ENCODE measurements at places on chromosomes 12 and 14.

DNA sequence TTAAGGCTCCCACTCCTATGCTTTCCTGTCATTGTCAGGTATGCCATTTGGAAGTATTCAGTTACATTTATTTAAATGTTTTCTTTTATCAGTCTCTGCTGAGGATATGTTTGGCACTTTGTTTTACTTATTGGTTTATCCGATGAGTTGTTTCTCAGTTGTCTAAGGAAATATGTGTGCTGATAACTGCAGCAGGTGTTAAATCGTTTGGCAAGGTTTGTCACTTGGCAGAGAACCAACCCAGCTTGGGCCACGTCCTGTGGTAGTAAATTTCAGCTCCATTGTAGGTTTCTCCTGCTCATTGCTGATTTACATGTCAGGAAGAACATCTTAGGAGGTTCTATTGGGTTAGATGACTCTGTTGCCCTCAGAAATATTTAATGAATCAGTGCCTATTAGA, 22.0 kb upstream of the MGST1 start:
- no peak for DNase-seq

DNA sequence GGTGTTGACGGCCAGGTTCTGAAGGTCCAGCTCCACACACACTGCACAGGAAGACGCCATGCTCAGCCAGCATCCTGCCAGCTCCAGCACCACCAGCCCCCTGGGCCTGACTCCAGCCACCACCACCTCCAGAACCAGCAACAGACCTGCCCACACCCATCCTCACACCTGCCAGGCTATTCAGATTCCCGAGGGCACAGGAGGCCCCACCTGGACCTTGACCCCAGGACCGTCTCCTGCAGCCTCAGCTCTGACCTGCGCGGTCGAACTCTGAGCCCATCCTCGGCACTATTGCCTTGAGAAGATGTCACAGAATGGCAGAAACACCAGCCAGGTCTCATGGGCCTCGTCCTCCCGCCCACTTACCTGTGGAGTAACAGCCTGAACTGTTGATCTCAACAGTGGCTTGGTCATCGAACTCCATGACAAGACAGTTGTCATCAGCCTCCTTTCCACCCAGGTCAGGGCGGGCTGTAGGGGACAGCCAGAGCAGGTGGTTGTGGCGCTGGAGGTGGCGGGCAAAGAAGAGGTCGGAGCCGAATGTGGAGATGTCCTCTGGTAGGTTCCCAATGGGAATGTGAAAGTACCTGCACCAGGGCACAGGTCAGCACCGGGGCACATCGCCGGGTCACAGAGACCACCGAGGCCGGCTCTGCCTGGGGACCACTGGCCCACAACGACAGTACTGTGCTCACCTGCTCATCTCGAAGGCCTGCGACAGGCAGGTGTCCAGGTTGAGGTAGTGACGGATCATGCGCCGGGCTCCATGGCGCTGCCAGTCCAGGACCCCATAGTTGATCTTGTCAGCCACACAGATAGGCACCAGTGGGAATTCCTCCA, 23.5 kb downstream of the P2RX2 start:
- no peak for DNase-seq

- DNase-seq, result no peak
Measured at GRCh38 chr12:28586481-28586880, 396.2 kb downstream of the CCDC91 start.

DNA sequence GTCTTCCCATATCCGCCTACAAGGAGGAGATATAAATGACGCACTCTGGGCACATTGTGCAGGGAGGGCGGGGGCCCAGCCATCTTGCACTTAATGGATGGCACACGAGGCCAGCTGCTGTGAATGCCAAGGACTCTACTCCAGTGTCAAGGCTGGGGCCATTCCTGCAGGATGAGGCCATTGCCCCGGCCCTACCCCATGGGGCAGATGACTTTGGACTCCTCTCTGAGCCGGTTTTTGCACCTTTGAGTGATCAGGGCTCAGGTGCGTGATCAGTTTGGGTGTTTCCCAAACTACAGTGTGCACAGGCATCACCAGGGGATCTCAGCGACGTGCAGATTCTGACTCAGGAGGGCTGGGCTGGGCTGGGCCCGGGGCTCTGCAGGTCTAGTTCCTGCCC, 16.1 kb downstream of the MMAB start:
- DNase-seq, result no peak

GRCh38 chr12:32907166-32907565, 10.6 kb upstream of the PKP2 start:
- no peak for DNase-seq

DNA sequence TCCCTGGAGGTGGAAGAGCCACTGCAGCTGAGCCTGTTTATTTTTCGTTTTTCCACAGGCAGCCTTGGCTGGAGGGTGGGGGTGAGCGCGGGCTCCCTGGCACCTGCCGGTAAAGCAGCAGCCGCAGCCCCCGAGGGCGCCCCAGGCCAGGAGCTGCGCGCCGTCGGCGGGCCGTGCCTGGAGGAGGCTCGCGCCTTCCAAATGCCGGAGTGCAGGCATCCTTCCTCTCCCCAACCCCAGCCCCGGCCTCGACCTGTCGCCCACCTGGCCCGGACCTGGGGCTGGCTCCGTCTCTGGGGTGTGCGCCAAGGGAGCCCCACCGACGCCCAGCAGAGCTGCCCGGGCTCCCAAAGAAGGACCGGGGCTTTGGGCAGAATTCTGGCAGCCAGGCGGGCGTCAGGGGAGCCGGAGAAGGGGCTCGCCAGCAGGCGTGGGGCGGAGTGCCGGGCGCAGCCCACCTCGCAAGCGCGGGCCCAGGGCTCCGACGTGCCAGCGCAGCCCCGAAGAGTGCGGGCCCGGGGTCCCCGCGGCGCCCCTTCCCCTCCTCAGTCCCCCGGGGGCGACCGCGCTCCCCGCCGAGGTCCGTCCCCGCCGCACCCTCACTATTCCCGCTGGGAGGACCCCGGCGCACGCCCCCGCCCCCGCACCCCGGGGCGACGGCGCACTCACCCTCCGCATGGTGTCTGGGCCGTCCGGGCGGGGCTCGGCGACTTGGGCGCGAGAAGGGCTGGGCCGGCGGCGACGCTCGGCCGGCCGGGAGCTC, 130.3 kb downstream of the NDUFA12 start:
- DNase-seq, result no peak

- DNase-seq, result no peak
Measured at GRCh38 chr12:117045160-117046010, 53.8 kb downstream of the TESC start.

GRCh38 chr12:53659011-53659551, 16.8 kb downstream of the ATP5MC2 start:
- peak; percentile 87 for DNase-seq

DNA sequence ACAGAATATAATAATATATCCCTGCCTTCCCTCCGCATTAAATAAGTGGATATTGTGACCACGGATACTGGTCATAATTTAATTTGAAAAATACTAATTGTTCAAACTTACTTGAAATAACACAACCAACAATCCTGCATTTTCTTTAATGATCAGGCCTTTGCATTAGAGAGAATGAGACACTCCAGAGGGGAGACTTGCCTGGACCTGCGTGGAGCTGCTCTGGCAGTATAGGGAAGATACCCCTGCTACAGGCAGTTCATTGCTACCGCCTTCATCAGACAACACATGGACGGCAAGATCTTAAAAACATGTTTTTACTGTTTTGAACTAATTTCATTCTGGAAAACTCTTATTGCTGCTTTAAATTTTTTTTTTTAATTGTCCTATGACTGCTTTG, 211.0 kb upstream of the FAR2 start:
- no peak for DNase-seq

DNA sequence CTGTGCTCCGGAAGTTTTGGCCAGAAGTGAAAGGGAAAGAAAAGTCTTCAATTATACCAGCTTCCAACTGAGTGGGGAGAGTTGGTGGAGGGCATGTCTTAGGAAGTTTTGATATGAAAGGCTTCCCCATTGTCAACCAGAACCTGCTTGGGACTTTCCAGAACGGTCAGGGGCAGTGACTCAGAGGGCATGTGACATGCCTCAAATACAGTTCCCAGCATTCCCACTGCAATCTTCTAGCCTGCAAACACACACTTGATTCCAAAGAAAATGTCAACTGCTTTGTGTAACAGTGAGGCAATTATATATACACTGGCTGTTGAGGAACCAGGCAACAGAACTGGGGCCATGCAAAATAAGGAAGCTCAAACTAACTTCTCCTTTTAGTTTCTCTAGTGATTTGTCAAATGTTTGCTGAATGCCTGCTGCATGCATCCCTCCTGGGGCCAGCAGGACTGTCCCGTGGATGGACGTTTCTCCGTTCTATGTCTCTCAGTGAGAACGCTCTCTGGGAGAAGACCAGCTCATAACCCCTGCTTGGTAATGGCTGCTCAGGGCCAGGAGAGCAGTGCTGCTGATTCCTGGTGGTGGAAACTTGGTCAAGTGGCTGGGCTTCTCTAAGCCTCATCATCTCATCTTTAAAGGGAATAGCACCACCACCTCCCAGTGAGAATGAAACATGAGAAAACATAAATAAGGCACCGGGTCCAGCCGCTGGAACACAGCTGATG, 18.3 kb downstream of the SLC25A47 start:
- DNase-seq, result no peak

DNA sequence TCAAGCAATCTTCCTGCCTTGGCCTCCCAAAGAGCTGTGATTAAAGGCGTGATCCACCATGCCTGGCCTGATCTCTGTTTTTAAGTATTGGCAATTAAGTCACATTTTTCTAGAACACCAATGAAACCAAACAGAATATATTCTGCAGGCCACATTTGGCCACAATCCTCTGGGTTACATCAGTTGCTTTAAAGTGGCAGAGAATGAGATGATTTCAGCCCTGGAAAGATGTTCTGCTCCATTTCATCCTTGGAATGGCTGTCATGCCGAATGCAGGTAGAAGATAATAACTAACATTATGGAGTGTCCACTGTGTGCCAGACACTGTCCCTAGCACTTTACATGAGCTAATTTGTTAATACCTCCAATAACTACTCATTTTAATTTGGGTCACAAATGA, 154.4 kb downstream of the PTPN11 start:
- DNase-seq, result no peak

GRCh38 chr12:47903927-47904712, 674 bp downstream of the VDR start:
- DNase-seq, result peak; percentile 49

DNA sequence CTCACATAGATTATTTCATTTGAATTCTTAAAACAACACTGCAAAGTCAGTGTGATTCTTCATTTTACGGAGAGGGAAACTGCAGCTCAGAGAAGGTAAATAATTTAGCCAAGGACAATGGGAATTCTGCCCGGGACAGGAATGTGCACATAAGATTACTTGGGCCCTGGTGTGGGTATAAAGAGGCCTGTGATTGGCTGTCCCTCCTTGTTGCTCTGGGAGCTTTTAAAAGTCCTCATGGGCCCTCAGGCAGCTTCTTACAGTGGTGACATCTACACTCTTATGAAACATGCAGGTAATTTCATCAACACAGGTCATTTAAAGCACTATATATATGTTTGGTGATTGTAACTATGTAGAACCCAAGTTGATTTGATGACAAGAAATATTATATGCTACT, 100.3 kb downstream of the ESR2 start:
- DNase-seq, result no peak

DNA sequence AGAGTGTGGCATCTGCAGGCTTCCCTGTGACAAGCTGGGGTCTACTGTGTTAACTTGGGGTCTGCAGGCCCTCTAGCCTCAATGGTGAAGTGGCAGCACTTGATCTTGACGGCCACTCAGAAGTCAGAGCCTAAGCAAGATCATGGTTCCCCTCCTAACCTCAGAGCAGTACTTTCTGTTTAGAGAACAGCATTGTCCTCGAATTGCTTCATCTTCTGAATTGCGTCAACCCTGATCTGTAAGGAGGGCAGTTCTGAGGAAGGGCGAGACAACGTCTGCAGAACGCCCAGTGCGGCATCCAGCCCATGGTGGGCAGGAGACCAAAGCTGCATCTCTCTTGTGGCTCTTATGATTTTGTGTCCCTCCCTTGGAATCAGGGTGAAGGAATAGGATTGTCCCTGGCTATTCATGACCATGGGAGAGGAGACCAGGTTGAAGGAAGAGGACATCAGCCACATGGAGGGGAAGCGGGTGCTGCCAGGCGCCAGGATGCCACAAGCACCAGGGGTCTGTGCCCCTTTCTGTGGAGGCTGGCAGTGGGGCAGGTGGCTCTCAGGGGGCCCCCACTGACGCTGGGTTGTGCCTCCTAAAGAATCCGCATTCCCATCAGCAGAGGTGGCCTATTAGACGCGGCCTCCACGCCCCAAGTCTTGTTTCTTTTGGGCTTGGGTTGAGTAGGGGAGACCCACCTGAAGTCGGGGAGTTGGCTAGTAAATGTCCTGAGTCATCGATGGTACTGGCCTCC, 2.2 kb downstream of the SERPINA9 start:
- no peak for DNase-seq

DNA sequence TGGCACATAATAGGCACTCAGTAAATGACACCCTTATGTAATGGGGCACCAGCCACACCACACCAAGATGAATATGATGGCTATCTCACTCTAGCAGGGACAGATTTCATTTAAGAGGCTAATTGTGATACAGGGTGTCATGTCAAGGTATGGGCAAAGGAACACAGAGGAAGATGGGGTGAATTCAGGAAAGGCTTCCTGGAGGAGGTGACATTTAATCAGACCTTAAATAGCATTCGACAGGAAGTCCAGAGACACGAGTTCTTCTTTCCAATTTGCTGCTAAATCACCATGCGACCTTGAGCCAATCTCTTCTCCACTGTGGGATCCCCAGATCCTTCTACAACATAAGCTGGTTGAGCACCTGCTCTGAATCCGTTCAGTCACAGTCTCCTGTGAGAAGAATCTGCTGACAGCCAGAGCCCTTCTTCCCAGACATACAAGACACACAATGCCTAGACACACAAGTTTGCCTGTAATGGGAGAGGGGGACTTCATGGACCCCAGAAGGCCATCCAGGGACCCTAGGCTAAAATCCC, 1.5 kb upstream of the DTX1 start:
- DNase-seq, result no peak

GRCh38 chr12:101053203-101053602, 156.8 kb downstream of the SLC5A8 start:
- DNase-seq, result no peak

GRCh38 chr14:81269100-81269978, 48.6 kb upstream of the GTF2A1 start:
- DNase-seq, result no peak

DNA sequence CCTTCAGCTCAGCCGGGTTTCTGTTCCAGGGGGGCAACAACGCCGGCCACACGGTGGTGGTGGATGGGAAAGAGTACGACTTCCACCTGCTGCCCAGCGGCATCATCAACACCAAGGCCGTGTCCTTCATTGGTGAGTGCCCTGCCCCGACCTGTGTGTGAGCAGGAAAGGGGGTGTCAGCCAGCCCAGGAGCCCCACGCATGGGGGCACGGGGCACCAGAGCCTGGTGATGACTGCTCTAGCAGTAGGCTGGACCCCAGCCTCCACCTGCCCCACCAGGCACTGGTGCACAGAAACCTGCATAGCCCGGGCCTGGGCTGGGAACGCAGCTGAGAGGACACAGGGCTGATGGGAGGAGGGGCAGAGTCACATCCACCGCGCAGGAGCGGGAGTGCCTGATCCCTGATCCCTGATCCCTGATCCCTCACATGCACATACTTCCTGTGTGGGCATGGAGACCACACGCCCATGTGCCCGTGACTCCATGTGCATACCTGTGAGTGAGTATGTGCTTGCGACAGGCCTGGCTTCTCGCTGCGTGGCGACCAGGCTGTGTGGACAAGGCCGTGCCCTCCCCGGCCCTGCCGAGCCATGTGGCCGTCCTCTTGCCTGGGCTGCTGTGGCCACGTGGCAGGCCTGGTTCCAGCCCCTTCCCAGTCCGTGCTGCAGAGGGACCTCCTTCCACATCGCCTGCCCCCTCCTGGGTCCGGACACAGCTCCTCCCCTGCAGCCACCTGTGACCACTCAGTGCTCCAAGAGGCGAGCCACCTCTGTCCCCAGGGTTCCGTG, 11.2 kb downstream of the ADSS1 start:
- DNase-seq, result peak; percentile 25

- DNase-seq, result no peak
Measured at GRCh38 chr14:52640137-52640536, 55.2 kb downstream of the ERO1A start.
